Stimulated activated CD8-positive, alpha-beta memory T cell treated with anti-CD3 and anti-CD28 coated beads, Interleukin-4, amount 100 ng/mL, for 1 hour (primary cell): ENCODE measurements at places on chromosomes 13 and 19.

GRCh38 chr13:44373601-44374347, at the start of gene SERP2:
TSS of gene SERP2 (plus strand) at chr13:44373824. CDS start at chr13:44374026, 202 bp downstream.
- no peak for DNase-seq

- DNase-seq = no peak
Observed at GRCh38 chr19:18972301-18972811, 31.3 kb upstream of the HOMER3 start.

DNA sequence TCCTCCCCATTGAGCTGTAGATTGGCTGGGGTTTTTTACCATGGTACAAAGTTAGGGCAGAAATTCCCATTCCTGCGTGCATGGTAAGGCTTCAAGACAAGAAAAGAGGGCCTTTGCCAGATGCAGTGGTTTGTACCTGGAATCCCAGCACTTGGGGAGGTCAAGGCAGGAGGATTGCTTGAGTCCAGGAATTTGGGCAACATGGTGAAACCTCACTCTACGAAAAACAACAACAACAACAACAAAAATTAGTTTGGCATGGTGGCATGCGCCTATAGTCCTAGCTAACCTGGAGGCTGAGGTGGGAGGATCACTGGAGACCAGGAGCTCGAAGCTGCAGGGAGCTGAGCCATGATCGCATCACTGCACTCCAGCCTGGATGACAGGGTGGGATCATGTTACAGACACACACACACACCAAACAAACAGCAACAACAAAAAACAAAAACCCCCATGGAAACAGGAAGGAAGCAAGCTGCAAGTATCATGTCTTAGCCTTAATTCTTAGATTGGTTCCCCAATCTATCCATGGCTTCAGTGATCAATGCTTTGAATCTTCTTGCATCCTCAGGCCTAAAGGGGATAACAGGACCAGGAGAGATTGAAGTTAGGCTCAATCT, 5.5 kb upstream of the WTIP start:
- DNase-seq = no peak

DNA sequence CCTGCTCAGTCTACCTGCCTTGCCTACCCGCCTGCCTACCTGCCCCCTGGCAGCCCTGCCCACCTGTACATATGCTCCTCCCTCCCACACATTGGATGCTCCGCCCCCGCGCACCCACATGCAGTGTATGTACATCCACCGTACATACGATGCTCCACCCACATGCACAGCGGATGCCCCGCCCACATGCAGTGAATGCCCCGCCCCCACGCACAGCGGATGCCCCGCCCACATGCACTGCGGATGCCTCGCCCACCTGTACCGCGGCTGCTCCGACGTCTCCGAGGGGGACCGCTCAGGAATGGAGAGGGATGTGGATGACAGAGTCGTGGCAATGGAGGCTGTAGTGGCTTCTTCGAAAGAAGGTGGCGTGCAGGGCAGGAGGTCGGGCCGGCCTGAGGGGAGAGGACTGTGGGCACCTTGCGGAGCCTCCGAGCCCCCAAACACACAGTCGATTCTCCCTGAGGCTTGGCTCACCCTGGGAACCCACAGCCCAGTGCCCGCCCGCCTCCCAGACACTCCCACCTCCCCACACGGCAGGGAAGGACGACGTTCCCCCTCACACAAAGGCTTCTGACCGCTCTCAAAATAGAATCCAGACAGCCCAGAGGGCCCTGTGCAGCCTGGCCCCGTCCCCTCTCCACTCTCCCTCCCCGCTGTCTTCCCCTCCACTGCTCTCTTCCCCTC, 16.5 kb upstream of the CACTIN start:
- no peak for DNase-seq
